Progenitor cell of endocrine pancreas (in vitro differentiated cells): ENCODE measurements at places on chromosomes 16 and 17. TPM values are rescaled to one million over a fixed set of nuclear protein-coding genes. Genes with fewer than 3 reads are reported as not detected.

Gene PIPOX
- 4.3 and 5.3 TPM in 2 replicates for total RNA-seq

Gene MYO15A
- 3.3 and 3.9 TPM in 2 replicates for total RNA-seq

Gene KRT15
- 2.9 TPM in 2 replicates for total RNA-seq

Gene ANKRD13B
- 22.8 and 27.5 TPM in 2 replicates for total RNA-seq

Gene NACA2
- not detected in 2 replicates for total RNA-seq

Gene TLCD3A
- total RNA-seq, result 27.2 and 28.0 TPM in 2 replicates

Gene FA2H
- 2.7 and 3.3 TPM in 2 replicates for total RNA-seq

Gene CASKIN2
- total RNA-seq, result 47.6 and 50.6 TPM in 2 replicates

Gene TMC8
- total RNA-seq, result 0.12 and 0.58 TPM in 2 replicates

Gene RHBDL1
- total RNA-seq, result 5.0 and 5.2 TPM in 2 replicates

DNA sequence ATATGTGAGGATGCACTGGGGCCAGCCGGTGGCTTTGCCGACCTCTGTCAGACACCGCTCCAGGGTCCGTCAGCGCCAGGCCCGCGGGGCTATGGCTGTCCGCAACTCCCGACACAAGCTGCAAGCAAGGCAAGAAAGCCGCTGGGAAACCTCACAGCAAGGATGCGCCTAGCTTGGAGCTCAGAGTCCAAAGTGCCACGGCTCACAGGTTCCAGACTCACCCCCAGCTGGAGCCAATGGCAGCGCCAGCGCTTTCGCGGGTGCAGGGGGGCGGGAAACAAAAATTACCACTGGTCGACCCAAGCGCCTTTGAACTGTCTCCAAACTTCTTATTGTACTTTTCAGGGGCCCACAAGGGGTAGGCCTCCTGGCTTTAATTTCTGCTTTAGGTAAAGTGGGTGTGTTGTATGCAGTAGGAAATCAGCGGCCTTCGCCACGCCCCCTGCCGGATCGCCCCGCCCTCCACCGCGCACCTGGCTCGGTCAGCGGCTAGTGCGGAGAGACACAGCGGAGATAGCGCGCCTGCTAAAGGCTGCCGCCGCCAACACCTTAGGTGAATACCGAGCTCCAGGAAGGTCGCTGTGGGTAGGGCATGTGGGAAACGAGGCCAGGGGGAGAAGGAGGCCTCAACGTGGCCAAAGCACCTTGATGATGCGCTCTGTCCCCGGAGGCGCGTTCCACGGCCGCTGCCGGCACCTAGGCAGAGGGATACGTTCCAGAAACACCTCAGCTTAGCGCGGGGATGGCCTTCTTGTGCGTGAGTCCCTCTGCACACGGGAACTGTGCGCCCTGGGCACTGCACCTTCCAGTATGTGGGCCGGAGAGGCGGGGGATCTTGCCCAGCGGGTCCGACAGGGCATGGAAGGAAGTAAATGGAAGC is 61.0 kb upstream of the RBL2 start:
- DNase-seq, result no peak

DNA sequence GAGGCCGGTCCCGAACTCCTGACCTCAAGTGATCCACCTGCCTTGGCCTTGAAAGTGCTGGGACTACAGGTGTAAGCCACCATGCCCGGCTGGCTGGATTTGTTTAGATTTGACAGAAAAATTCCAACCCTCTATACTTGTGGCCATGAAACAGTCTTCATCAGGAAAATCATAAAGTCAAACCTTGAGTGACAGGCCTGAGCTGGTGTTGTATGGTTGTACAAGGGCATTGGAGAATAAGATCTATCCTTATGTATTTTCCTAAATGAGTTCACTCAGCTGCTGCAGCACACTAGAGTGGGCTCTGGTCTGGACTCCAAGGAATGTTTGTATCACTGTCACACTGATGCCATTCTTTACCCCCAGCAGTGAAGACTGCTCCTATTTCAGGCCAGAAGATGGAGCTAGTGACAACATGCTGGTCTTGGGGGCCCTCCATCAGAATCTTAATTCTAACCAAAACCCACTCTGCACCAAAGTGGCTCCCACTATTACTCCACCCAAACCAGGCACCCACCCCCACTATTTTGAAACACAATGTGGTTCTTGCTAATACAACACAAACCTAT is 27.4 kb downstream of the SNX11 start:
- DNase-seq, result no peak

- no peak for DNase-seq
Measured at GRCh38 chr17:14205992-14206461, 30.6 kb downstream of the CDRT15 start.

DNA sequence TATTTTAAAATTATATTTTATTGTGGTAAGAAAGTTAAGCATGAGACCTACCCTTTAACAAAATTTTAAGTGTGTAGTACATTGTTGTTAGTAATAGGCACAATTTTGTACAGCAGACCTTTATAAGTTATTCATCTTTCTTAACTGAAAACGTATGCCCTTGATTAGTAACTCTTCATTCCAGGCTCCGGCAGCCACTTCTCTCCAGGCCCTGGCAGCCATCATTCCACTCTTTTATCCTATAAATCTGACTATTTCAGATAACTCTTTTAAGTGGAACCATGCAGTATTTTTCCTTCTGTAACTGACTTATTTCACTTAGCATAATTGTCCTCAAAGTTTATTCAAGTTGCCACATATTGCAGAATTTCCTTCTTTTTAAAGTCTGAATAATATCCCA is 348.2 kb downstream of the CDH11 start:
- no peak for DNase-seq

- peak; percentile 64 for DNase-seq
Measured at GRCh38 chr16:77675464-77676324, 46.6 kb upstream of the NUDT7 start.

DNA sequence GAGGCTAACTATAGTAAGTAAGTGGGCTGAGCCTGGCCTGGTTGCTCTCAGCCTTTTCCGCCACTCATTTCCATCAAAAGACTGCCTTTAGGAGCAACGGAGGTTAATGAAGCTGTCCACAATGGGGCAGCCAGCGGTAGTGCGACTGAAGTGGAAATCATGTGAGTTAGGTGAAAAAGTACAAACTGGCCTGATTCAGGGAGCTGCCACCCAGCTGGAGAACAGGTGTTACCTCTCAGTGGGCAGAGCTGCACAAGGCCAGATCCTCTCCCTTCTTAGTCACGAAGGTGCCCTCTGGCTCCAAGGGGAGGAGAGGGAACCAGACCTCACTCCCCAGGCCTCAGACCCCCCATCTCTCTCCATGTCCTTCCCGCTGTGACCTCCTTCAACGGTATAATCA is 34.4 kb upstream of the CDRT4 start:
- no peak for DNase-seq

GRCh38 chr17:60971515-60972369 is 294.1 kb downstream of the BCAS3 start:
- peak; percentile 14 for DNase-seq

DNA sequence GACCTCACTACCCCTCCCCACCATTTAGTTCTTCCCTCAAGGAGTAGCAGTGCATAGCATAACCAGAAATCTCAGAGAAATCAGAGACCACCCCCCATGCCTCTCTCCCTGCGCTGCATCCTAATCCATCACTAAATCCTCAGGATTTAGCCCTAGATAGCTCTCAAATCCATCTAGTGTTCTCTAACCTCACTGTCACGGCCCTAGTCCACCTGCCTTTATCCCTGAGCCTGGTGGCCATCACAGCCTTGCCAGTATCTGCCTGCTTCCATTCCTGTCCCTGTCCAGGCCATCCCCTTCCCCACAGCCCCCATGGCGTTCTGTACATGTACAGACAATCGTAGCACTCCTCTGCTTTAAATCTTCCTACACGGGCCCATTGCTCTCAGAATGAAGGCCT is 19.1 kb downstream of the CBLN1 start:
- DNase-seq, result no peak

DNA sequence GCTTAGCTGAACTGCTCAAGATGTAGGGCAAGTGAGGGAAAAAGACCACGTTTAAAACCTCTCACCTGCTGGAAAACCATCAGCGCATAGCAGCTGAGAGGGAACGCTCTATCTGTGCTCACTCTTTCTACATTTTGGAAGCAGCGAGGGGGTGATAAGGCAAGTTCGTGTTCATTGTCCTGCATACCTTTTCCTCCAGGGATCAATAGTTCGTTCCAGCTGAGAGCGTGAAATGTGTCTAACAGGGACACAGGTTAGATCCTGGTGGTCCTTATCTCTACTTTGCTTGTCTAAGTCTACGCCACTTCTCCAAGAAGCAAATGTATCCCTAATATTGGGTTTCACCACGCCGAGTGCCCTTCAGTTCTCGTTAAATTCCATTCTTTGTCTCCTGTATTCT is 183.5 kb upstream of the ZFHX3 start:
- DNase-seq, result no peak

GRCh38 chr17:47806026-47806912 is 15.3 kb downstream of the OSBPL7 start:
- no peak for DNase-seq

DNA sequence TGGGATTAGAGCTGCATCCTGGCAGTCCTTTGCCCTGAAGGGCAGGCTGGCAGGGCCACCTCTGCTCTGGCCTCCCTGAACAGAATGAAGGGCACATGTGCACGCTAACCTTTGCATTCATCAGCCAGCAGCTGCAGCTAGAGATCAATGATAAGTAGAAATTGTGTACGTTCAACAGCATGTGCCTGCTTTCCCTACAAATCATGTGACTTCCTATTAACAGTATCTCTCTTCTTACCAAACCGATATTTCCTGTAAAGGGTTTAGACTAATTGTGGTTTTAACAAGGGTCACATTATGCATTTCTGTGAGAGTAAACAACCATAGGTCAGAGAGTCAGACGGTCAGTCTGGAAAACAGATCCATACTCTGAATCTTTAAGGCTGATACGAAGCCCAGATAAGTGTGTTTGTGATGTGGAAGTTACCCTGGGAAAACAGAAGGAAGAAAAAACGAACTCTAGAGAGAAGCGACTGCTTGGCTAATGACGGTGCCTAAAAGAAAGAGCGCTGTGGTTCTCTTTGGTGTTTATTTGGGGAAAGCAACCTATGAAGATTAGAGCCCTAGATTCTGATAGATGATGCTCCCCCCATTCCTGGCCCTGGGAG is 219.4 kb downstream of the MAF start:
- DNase-seq, result no peak

- no peak for DNase-seq
Measured at GRCh38 chr17:41615454-41615853, 2.9 kb upstream of the KRT16 start.

DNA sequence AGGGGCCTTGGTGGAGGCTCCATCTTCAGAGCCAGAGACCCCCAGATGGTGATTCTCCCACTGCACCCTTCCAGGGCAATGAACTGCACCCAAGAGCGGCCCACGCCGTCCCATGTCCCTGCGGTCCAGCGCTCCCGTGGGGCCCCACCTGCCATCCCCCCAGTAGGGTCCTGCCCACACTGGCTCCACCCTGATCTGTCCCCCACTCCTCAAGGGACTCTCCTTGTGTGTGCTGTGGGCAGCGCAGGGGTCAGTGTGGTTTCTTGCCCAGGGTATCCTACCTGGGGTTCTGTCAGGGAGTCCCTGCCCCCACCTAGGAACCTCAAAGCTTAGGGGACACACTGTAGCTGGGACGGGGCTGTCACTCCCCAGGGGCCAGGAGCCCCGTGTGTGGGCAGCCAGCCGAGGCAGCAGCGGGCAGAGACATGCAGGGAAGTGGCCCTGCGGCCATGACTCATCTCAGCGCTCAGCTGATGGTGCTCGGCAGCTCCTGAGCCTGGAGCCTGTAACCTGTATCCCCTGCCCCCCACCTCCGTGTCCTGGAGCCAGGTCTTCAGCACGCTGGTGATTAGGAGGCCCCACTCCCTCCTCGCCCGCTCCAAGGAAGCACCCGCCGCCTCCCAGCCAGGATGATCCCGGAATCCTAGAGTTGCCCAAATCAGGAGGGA is 35.7 kb upstream of the SSTR5 start:
- DNase-seq, result no peak

DNA sequence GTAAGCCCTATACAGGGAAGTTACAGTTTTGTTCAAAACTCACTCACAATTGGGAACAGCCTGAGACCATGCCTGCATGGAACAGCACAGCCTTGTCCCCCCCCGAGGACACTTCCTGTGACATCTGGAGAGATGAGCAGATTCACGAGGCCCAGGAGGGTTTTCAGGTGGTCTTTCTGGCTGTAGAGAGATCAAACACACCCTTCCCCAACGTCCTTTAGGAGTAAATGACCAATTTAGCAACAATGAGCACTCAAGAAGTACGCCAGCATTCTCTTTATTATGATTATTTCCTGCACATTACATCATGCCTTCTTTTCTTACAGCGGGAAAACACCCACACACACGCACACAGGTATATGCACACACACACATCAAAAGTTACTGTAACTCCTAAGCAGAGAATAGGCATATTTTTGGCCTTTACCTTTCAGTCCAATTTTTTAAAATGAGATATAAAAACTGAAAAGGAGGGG is 39.0 kb downstream of the ADCY9 start:
- no peak for DNase-seq

GRCh38 chr16:66277311-66278070 is 89.0 kb upstream of the CDH5 start:
- no peak for DNase-seq

GRCh38 chr16:59181821-59182420 is 447.8 kb upstream of the GOT2 start:
- DNase-seq, result no peak

- no peak for DNase-seq
Measured at GRCh38 chr16:23527961-23528643, 17.8 kb upstream of the GGA2 start.

GRCh38 chr17:64718058-64718457 is 56.0 kb upstream of the SMURF2 start:
- DNase-seq, result no peak

DNA sequence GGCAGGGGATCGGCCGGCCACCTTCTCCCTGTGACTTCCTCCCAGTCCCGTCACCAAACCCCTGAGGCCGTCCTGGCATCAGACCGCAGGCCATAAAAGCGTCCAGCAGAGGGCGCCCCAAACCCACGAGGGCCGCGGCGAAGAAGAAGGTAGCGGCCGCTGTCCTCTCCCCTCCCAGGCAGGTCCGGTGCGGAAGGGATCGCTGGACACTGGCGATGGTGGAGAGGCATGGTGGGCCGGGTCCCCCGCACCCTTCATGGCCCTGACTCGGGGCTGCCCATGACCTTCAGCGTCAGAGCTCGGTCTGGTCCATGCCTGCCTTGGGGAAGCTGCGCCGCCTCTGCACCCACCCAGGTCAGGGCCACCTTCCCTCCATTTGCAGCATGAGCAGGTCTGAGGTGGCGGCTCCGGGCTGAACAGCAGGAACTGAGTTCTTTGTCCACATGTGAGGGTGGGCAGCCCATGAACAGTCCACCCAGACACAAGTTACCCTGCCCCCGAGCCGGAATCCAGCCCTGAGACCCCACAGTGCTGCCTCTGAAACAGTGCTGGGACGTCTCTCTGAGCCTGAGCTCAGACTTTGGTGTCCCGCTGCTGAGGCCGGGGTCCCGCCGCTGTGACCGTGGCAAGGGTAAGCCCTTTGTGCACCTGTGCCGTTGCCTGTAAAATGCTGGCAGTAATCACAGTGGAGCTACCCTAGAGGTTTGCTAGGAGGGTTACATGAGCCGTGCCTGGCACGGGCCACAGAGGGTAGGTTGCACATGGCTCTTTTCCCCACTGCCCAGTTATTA is 40.8 kb upstream of the CMIP start:
- DNase-seq, result peak; percentile 88

- no peak for DNase-seq
Measured at GRCh38 chr17:28950017-28950751, 1.1 kb downstream of the PHF12 start.

GRCh38 chr16:59665618-59666220 is 931.6 kb upstream of the GOT2 start:
- no peak for DNase-seq
